ENCODE measurements at places on chromosomes 16 and 17. TPM values are rescaled to one million over a fixed set of nuclear protein-coding genes. Genes with fewer than 3 reads are reported as not detected.

DNA sequence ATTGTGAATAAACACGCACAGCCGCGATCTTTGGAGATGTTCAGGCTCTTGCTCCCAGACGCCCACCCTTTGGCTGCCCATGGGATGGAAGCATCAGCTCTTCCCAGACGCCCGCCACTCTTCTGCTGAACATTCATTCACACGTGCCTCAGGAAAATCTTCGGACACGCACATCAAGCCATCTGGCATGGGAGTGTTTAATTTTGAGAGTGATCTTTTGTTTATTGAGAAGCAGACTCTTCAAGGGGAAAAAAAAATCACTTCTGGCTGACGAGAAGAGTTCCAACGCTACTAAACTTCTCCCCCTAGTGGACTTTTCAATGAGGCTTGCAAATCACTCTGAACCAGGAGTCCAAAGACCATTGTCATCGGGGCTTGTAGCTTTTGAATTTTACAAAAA lies 62.0 kb upstream of the NUDT7 start:
- ATAC-seq, result no peak

DNA sequence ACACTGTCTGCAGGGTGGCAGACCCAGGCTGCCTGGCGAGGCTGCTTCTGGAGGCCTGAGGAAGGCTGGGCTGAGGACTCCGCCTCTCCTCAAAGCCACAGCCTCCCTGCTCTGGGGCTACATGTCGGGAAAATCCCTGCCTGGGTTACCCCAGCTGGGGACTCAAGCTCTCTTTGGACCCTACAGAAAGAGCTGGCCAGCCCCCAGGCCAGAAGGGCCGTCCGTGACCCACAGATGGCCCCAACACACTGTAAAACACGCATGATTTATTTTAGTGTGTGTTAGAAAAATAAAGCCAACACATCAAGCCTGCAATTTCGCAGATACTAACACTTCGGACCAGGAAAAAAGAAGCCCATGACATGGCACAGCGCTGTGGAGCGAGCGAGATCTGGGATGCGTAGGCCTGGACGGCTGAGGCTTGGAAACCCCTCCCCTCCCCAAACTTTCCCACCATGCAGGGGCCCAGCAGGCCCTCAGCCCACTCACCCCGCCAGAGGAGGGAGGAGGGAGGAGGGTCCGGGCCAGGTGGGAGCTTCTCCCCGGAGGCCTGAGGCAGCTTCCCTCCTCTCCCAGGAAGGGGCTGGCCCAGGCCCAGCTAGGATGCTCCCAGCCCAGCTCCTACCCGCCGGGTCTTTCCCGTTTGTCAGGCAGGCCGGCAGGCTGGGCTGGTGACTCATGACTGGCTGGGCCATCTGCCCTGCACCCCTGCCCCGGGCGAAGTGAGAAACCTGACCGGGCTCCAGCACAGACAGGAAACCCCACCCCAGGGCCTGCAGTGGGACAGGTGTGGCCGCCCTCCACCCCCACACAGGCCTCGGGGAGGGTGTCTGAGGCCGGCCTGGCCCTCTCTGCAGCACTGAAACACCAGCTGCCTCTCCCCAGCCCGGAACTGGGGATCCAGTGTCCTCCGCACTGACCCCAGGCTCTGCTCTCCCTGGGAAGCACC lies 34.1 kb upstream of the SLC38A10 start:
- peak; percentile 76 for ATAC-seq

KRTAP4-3 gene
- not detected for total RNA-seq

DHRS7B gene
- total RNA-seq, result 43.3 TPM

PYY gene
- total RNA-seq, result not detected

Measured in gastroesophageal sphincter (tissue), 4 donors.